ENCODE measurements at places on chromosomes 7 and 10.
A peak's percentile ranks its signal among the peaks of the same experiment; 100 is the strongest.

DNA sequence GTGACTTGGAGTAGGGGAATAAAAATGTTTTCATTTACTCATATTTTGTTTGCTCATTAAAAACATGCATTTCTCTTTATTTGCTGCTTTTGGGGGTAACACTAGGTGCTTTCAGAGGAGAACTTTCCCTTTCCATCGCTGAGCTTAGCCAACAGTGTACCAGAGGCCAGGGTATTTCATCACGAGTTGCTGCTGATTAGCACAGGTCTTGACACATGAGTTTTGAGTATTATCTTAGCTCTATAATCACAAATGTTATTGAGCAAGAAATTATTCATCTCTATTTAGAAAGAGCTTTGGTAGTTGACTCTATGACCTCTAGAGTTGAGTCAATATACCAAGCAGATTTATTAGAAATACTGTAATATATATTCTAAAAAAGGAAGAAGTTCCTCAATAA, 375.9 kb downstream of the NXPH1 start:
- no peak for DNase-seq

GRCh38 chr7:8391353-8392062, 41.9 kb upstream of the NXPH1 start:
- no peak for DNase-seq

DNA sequence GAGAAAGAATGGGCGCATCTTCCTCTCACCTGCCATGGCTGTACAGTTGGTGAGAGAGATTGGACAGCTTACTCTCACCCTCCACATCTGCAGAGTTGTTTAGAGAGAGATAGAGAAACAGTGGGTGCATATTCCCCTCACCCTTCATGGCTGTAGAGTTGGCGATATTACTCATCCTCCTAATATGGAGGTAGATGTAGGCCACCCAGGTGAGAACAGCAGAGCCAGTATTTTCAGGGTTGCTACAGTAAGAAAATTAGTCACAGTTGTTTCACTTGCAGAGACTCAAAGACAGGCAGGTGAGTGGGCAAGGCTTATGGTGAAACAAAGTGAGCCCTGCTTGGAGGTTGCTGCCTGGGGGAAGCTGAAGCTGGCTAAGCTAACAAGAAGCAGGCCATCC, 65.0 kb upstream of the PFKP start:
- DNase-seq: no peak

DNA sequence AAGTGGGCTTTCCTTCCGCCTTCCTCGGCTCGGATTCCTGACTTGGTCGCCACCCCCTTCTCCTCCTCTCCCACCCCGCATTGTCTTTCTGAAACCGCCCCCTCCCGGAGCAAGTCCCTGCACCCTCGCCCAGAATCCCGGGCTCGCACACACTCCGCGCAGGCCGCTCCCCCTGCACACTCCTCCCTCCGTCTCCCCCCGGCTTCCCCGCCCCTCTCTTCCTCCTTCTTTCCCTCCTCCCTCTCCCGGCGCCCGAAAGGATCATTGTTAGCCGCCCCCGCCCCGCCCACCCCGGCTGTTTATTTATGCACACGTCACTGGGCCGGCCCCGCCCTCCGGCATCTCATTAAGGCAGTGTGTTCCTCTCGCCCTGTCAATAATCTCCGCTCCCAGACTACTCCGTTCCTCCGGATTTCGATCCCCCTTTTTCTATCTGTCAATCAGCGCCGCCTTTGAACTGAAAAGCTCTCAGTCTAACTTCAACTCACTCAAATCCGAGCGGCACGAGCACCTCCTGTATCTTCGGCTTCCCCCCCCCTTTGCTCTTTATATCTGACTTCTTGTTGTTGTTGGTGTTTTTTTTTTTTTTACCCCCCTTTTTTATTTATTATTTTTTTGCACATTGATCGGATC, at the start of gene TCF7L2:
Gene TCF7L2, plus strand, starts transcription at position 373 of the 633 bp plus-strand sequence. CDS start 510 bp downstream, outside the sequence.
- DNase-seq: no peak

DNA sequence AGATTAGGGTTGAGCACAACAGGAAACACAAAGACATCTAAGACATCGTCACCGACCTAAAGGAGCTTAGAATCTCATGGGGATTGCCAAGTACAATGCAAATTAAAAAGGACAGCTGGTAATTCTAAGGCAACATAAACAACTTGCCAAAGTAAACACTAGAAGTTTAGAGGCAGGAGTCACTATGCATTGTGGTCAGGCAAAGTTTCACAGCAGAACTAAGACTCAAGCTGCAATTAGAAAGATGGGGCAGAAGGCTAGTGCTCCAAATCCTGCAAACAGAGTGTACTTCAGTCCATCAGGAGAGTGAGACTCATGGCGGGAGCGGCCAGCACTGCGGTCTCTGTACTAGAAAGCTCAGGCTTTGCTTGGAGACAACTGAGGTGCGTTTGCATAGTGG, 52.7 kb downstream of the HIPK2 start:
- no peak for DNase-seq

- DNase-seq: no peak
Observed at GRCh38 chr7:79855172-79855571, 279.5 kb upstream of the GNAI1 start.

DNA sequence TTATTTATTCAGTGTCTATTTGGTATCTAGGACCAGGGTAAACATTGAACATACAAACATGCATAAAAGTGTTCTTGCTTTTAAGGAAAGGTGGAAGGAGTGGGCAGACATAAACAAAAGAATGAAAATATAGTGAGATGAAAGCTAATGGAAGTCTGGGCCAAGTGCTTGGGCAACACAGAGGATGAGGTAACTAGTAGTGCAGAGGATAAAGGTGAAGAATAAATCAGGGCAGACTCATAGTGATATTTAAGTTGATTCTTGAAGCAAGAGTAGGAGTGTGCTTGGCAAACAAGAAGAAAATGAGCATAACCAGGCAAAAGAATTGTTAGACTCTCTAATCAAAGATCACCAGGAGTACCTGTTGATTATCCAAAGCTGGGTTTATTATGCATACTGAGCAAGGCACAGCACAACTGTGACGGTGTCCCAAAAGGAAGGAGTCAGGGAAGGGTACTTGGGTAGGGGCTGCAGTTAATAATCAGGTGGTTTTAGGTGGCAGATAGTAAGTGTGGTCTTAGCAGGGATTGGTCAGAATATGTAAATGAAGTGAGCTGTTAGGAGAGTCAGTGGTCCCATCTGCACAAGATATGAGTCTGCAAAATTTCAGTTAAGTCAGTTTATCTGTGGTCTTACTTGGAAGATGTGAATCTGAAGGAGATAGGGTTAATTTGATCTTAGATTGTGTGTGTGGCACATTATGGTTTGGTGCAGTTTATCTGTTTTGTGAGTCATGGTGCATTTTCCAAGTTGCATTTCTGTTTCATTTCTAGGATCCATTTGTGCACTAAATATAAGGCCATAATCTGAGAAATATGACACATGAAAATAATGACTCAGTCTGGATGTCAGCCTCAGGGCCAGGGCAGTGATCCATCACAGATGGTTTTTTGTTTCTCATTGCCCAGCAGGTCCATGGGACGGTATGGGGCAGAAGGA, 30.6 kb upstream of the TAX1BP1 start:
- DNase-seq: no peak

DNA sequence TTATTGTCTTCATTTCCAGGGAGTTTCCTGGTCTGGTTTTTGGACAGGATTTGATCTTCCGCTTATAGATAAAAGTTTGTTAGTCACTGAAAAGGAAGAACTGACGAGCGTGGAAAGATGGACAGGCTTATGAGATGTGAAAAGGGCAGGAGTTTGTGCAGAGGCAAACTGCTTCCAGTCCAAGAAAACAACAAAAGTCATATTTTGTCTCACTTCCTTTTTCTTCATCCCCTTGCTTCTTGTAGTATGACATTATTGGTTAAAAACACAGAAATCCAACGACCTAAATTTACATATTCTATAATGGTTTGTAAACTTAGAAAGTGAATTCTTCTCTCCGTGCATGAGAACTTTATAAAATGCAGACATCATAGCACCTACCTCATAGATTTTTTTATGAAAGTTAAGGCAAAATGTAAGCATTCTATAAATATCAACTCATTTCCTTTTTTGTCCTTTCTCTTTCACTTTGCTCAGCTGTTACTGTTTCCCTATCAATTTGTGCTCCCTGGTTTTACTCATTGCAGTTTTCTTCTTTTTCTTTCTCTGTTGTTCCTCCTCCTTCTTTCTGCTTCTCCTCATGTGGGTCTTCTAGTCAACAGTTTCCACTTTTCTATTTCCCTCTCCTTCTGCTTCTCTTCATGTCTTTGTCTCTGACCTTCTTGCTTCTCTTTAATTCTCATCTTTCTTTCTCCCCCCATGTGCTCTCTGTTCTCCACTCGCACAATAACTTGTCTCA, 370.2 kb downstream of the ARL4A start:
- DNase-seq: no peak

GRCh38 chr7:378551-379455, 88.8 kb downstream of the FOXL3 start:
- no peak for DNase-seq

DNA sequence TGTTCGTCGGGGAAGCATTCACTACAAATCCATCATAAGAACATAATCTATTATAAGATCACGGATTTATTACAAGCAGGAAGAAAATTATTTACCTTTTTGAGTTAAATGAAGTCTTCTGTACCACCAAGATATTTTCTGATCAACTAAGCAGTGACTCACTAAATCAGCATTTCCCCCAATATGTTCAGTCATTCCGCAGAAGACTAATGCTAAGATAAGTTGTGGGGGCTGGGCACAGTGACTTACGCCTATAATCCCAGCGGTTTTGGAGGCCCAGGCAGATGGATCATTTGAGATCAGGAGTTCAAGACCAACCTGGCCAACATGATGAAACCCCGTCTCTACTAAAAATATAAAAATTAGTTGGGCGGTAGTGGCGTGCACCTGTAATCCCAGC, 144.2 kb upstream of the EGR2 start:
- DNase-seq: no peak

- no peak for DNase-seq
Observed at GRCh38 chr7:86598311-86598710, 45.4 kb upstream of the GRM3 start.

GRCh38 chr7:151575410-151575809, 55.7 kb upstream of the RHEB start:
- DNase-seq: no peak

- no peak for DNase-seq
Observed at GRCh38 chr7:92750447-92750839, 85.9 kb downstream of the CDK6 start.

- DNase-seq: no peak
Observed at GRCh38 chr7:43625453-43625852, 42.5 kb downstream of the STK17A start.

GRCh38 chr7:47354071-47354470, 227.8 kb downstream of the TNS3 start:
- DNase-seq: no peak

DNA sequence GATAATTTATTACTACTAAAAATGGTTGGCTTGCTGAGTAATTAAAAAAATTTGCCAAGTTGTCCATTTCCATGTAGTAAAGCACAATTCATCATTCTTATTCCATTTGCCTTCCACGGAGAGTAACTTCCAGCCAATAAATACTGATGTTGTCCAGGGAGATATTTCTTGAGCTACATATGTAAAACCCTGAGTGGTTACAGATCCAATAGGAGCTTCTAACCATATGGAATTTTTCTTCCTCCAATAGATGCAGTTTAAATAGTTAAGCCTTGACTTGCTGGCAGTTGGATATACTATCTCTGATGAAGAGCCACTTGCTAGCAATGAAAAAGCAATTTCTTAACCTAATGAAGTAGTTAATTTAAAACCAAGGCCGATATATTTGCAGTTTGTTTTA, 271.1 kb downstream of the PLXDC2 start:
- no peak for DNase-seq

DNA sequence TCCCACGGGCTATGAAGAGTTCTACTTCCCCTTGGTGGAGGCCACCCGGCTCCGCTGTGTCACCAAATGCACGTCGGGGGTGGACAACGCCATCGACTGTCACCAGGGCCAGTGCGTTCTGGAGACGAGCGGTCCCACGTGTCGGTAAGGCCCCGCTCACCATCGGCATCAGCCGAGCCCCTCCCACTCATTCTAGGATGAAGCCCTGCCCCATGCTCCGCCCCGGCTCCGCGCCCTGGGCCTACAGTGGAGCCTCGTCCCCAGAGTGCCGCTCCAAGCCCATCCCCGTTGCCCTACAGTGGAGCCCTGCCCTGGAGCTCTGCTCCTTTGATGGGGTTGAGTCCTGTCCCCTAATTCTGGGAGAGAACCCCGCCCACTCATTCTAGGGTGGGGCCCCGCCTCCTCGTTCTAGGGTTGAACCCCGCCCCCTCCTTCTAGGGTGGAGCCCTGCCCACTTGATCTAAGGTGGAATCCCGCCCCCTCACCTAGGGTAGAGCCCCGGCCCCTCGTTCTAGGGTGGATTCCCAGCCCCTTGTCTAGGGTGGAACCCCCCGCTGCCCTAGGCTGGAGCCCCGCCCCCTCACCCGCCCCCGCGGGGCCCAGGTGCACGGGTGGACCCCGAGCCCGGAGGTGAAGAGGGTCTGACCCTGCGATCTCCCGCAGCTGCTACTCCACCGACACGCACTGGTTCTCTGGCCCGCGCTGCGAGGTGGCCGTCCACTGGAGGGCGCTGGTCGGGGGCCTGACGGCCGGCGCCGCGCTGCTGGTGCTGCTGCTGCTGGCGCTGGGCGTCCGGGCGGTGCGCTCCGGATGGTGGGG, 3.4 kb upstream of the MUC12 start:
- peak; percentile 48 for DNase-seq

GRCh38 chr7:96649981-96650380, 59.7 kb downstream of the SEM1 start:
- no peak for DNase-seq

- DNase-seq: no peak
Observed at GRCh38 chr10:102775201-102775934, 31.6 kb downstream of the WBP1L start.

- DNase-seq: no peak
Observed at GRCh38 chr7:87506246-87507180, 31.0 kb upstream of the ABCB4 start.

GRCh38 chr7:76073335-76073990, 25.6 kb downstream of the MDH2 start:
- DNase-seq: no peak

- no peak for DNase-seq
Observed at GRCh38 chr10:6649903-6650302, 69.8 kb upstream of the PRKCQ start.

- DNase-seq: no peak
Observed at GRCh38 chr7:139422126-139422525, 61.3 kb downstream of the KLRG2 start.

- no peak for DNase-seq
Observed at GRCh38 chr10:43295436-43295835, 28.6 kb upstream of the RASGEF1A start.

DNA sequence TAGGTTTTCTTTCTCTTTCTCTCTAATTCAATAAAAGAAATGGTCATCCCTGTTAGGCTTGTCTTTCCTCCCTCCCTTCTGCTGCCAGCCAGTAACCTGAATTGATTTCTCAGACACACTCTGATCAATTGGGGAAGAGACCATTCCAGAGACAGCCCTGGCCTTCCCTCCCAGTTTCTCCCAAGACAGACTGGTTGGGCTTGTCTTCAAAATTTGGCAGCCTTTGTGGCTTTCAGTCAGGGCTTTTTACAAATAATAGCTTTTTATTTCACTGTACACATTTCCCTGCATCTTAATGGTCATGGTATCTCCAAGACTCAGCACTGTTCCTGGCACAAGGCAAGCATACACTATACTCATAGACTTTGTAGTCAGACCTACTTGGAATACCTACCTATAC, 33.9 kb downstream of the BCAP29 start:
- no peak for DNase-seq

- DNase-seq: no peak
Observed at GRCh38 chr7:28481091-28481926, 69.0 kb downstream of the CREB5 start.
